ENCODE measurements at places on chromosomes 7 and 10. TPM values are rescaled to one million over a fixed set of nuclear protein-coding genes. Genes with fewer than 3 reads are reported as not detected.

Gene MRLN
- total RNA-seq = not detected

Gene CFTR
- total RNA-seq = not detected

Gene CHAT
- not detected for total RNA-seq

Gene CAMK2B
- not detected for total RNA-seq

Gene ZKSCAN5
- total RNA-seq = 13.1 TPM

Gene TES
- 20.0 TPM for total RNA-seq

Gene LRRC72
- not detected for total RNA-seq

Gene KMT2C
- total RNA-seq = 33.3 TPM

Gene AS3MT
- total RNA-seq = 8.7 TPM

Gene SLC13A4
- not detected for total RNA-seq

Gene TAC1
- not detected for total RNA-seq

Gene TMEM270
- not detected for total RNA-seq

Gene ARHGEF35
- total RNA-seq = 0.93 TPM
